ENCODE measurements at places on chromosomes 5 and 9.

- DNase-seq: no peak
Observed at GRCh38 chr5:64188776-64189175, 23.1 kb downstream of the RNF180 start.

DNA sequence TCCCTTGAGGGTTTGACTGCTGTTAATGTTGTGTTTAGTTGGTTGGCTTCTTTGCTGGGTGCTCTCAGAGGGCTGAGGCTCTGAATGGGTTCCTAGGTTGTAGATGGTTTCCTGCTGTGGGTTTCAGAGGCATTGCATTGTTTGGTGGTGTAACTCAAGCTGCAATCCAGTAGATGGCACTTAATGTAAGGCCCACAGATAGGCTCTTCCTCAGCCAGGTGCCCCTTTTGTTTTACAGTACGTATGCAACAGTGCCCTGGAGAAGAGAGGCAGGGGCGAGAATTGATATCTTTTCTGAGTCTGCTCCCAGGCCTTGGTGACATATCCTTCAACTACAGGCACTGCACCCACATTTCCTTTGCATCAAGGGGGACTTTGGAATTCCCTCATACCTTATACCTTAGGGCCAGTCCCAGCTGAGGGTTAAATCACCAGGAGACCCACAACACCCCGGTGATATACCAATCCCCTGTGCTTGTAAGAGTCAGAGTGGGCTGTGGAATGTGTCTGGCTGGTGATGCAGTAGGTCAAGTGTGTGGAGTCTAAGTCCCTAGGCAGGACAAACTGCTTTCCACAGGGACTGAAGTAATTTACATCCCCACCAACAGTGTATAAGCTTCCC is 7.0 kb upstream of the UGT3A2 start:
- peak; percentile 11 for DNase-seq

- DNase-seq: peak; percentile 35
Observed at GRCh38 chr5:175321927-175322532, 122.0 kb downstream of the DRD1 start.

DNA sequence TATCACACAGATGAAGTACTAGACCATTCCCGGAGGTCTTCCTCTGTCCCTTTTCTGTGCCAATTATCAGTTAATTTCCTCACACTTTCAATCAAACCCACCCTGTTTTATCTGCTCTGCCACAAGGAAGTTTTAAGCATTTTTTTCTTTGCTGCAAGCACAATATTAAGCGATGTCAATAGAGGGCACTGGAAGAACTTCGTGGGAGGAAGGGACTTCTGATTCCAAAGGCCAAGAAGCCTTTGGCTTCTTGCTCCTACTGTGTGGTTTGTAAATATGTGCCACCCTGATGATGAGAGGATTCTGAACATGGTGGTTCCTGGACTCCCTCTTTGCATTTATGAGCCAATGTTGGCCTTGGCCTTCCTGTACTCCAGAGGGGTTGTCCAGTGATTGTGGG is 1712.5 kb upstream of the C9orf72 start:
- peak; percentile 0 for DNase-seq

GRCh38 chr9:113501129-113501686 is 37.7 kb downstream of the RGS3 start:
- DNase-seq: no peak

DNA sequence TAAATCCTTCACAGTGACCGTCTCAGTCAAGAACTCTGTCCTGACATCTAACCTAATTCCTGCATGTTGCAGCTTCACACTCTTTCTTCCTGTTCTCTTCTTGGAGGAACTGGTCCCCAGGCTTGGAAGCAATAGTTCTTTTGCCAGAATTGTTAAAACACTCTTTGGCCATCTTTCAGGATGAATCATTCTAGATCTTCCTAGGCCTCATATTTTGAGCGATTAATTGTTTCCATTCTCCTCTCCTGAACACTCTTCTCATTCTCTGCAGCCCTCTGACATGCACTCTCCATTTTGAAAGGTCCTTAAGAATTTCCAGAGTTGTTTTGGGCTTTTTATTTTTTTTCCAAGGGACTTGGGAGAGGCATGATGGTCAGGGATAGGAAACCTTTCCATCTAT is 85.8 kb downstream of the FAM114A2 start:
- peak; percentile 4 for DNase-seq

DNA sequence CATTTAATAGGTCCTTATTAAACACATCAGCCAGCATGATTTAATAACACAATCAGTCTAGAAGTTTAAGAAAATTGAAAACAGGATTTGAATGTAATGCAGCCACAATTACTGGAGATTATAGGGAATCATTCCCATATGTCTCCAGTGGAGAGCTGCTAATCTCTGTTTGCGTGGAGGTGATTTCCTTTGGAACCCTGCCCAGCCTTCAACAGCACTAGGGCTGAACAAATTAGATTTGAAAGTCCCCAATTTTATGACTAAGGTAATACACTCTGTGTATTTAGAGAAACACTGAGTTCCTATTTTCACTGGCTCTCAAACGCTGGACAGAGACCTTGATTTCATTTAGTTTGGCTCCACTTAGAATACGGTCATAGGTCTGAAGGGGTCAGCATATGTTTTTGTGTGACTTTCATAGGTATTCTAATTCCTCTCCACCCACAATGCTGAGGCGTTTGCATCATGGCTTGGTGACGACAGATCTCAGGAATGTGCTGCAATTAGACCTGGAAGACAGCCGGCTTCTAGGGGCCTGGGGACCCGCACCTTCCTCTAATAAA is 508.3 kb downstream of the EBF1 start:
- DNase-seq: peak; percentile 24

DNA sequence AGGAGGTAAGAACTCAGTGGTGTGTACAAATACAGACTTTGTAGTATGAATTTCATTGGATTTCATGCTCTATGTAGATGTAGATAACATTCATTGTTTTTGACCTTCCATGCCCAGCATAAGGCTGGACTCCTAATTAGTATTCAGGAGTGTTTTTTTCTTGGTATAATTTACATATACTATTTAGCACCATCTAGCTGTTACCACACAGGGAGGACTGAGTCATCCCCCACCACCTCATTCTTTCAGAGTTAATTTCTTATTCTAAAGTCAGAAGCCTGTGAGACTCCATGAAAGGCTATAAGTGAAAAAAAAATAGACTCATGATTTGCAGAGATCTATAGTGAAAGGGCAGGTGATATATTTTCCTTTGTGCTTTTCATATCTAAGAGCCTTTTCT is 555.0 kb downstream of the PRR16 start:
- no peak for DNase-seq

- peak; percentile 89 for DNase-seq
Observed at GRCh38 chr9:128917151-128917849, 3.5 kb upstream of the PHYHD1 start.

DNA sequence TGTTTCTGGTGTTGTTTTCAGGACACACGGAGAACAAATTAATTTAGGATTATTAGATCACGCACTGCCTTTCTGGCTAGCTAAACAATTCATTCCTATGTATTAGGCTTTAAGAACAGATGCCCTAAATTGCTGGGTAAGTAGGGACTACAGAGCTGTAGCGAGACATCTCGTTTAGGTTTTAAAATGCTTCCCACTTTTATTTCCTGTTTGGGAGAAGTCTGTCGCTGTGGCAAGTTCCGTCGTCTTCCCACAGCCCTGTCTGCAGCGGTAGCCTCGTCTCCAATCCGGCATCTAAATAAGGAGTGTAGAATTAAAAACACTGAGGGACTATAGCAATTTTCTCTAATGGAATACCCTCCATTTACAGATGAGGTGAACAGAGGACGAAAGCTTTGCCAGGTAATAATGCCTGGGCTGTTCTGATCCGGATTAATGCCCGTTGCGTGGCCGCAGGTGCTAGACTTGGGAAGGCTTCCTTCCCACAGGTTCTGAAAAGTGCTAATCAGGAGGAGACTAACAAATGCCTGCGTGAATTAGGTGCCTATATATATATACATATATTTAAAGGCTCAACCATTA is 1.3 kb upstream of the TRIM36 start:
- no peak for DNase-seq

All from fibroblast of lung (primary cell).